GM04504 (cell line): ENCODE measurements at places on chromosomes 3 and 15.

GRCh38 chr3:71703797-71704196 lies 21.4 kb downstream of the EIF4E3 start:
- DNase-seq = no peak

GRCh38 chr15:47496343-47497185 lies 220.7 kb upstream of the SEMA6D start:
- DNase-seq = no peak

- no peak for DNase-seq
These were observed 702.2 kb downstream of the NLGN1 start for GRCh38 chr3:174099724-174100123.

DNA sequence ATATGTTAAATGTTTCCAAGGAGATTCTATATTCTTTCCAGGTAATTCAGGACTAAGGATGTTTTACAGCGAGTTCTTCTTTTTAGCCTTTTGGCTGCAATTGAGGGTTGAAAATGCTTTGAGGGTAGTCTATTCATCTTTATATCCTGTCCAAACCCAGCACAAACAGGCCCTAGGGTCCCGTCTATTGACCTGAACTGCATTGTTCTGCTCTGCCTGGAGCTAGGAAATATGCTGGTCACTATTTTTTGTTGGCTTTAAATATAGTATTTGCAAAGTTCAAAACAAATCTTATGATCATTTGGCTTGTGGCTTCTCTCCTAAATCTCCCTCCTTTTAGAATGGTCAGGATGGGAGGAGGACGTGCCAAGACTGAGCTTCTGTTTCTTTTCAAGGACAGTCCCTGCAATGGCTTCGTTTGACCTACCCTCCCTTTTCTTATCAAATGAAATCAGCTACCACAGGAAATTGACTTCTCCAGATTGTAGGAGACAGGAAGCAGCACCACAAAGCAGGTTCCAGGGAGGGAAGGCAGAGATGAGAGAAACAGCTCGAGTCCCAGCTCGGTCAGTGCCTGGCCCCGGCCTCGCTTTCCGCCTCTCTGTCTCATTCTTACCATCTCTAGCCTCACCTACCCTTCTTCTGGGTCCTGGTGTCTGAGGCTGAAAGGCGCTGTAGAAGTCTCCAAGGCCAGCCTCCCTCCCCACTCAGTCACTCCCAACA lies 27.6 kb upstream of the NRROS start:
- DNase-seq = no peak

DNA sequence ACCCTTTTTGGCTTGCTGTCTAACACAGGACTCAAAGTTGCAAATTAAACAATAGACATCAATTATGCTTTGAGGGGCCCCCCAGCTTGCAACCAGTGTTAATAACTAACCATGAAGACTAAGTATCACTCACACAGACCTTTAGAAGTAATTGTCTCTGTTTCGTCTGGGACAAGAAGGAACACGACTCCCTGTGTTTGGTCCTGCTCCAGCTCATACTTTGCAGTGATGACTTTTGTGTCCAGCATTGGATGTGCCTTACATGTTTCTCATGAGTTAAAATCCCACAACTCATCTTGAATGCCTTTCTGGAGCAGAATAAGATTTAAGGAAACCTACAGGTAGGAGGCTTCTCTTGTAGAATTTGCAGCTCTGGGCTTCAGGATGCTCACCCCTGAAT lies 53.1 kb downstream of the GMNC start:
- no peak for DNase-seq

- no peak for DNase-seq
These were observed 1.4 kb downstream of the SLTM start for GRCh38 chr15:58931987-58932588.

DNA sequence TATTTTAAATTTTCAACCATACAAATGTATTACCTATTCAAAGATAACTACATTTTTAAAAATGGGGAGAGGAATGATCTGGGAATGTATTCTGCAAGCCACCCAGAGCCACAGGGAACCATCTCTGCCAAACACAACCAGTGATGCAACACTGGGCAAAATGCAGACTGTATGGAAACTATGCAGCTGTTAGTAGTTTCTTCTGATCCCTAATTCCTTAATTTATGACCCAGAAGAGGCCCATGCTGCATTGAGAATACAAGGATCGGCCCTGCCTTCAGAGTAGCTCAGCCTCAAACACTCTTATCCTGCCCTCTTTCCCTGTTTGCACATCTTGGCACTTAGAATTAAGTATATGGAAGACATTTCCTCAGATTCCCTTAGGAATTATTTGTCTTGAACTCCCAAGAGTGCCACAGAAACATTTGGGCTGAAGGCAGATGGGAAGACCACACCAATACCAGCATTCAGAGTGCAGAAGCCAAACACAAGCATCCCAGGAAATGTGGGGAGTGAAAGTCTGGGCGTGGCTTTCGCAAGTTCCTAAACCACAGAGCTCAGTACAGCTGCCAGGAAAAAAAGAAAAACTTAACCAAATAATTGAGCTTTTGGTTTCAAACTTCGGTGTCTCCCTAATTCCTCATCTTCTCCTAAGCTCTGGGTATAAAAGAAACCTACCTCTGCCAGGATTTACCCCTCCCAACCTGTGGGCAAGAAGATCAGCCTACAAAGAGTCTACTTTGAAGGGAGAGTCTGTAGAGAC lies 5.3 kb downstream of the SNUPN start:
- DNase-seq = peak; percentile 35

- DNase-seq = no peak
These were observed 18.4 kb downstream of the CYFIP1 start for GRCh38 chr15:22961762-22962161.

GRCh38 chr3:50269977-50270413 lies 1.0 kb downstream of the SEMA3B start:
- DNase-seq = no peak

- DNase-seq = no peak
These were observed 41.4 kb upstream of the SLC41A3 start for GRCh38 chr3:126125341-126125740.

DNA sequence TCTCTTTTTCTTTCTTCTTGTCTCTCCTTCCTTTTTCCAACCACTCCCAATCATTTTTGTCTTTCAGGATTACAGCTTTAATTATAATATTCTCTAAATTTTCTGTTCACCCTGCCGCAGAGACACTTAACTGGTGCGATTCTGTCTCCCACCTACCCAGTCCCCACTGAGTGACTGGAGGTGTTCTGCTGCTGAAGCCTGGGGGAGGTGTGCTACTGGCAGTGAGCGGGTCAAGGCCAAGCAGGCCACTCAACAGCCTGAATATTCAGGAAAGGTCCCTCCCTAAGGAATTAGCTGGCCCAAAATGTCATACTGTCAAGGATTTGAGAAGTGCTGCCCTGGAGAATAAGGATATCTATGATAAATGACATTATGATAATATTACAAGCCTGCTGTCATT lies 126.5 kb downstream of the GABRG3 start:
- DNase-seq = no peak

DNA sequence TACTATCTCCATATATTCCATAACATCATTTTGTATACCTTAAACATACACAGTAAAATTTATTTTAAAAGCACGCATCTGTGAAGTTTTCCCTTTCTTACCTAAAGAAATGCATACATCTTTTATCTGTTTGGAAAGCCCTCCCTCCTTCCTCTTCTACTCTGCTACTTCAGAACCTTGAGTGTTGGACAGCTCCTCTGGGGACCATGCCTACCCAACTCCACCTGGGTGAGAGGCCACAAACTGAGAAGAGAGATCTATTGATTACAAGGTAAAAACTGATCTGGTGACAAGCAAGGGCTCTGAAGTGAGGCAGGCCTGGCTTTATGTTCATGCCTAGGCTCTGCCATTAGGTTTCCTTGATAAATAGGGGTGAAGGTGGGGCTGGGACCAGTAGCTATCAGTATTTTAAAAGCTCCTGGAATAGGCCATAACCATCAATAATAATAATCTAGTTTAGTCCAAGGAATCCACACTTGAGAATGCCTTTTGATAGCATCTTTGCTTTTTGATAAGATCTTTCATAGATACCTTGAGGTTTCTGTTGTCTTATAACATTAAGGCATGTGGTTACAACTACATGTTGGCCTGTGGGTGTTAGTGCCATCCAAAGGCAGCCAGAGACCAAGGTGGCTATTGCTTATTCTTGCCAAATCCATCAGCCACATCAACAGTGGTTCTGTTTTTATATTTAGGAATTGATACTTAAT lies 148.8 kb downstream of the KCNMB2 start:
- DNase-seq = no peak

DNA sequence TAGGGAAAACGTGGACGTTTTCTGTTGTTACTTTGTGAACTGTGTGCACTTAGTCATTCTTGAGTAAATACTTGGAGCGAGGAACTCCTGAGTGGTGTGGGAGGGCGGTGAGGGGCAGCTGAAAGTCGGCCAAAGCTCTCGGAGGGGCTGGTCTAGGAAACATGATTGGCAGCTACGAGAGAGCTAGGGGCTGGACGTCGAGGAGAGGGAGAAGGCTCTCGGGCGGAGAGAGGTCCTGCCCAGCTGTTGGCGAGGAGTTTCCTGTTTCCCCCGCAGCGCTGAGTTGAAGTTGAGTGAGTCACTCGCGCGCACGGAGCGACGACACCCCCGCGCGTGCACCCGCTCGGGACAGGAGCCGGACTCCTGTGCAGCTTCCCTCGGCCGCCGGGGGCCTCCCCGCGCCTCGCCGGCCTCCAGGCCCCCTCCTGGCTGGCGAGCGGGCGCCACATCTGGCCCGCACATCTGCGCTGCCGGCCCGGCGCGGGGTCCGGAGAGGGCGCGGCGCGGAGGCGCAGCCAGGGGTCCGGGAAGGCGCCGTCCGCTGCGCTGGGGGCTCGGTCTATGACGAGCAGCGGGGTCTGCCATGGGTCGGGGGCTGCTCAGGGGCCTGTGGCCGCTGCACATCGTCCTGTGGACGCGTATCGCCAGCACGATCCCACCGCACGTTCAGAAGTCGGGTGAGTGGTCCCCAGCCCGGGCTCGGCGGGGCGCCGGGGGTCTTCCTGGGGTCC lies at the start of gene TGFBR2:
Gene TGFBR2, plus strand, starts transcription at position 301 of the 731 bp plus-strand sequence. Its CDS starts 283 bp downstream, at position 584.
- peak; percentile 95 for DNase-seq

- no peak for DNase-seq
These were observed 118.0 kb downstream of the FBN1 start for GRCh38 chr15:48527517-48527916.

DNA sequence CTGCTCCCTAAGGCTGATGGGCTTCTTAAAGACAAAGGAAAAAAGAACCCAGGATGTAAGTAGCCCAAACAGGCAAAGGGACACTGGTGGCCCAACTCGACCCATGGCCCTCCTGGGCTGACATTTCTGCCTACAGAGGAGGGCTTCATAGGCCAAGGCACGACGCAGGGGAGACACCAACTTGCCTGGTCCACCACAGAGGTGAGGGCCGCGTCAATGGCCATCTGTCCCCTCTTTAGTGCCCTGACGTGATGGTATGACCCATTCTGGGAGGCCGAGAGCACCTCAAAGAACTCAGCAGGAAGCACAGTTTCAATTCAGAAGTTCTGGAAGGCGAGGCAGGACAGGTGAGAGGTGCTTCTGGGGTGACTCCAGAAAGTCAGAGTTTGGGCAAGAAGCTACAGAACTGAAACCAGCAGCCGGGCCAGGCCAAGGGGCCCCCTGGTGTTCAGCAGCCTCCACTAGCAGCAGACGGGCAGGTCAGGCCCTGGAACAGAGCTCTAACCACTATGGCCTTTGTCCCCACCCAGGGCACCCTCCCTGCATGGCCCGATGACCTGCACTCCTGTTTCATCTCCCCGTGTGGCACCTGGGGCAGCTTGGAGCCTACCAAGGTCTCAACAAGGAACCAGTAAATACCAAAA lies 45.1 kb downstream of the HMCES start:
- no peak for DNase-seq

GRCh38 chr3:88188436-88188835 lies 38.7 kb downstream of the C3orf38 start:
- no peak for DNase-seq

- DNase-seq = no peak
These were observed 19.9 kb downstream of the PLA2G4F start for GRCh38 chr15:42136513-42136912.

DNA sequence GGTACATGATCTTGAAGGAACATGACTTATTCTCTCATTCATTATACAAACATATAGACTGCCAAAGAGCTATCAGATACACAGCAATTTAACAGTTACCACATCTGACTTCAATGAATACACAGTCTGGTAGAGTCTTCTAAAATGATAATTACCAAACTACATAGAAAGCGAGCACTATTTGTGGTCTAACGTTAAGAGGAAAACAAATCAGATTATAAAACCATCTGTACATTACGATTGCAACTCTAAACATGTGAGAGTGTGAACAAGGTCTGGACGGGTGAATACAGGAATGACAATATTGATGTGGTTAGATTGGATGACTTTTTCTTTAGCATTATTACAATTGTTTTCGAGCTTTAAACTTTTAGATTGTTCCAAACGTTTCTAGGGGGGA lies 16.3 kb downstream of the CX3CR1 start:
- no peak for DNase-seq

DNA sequence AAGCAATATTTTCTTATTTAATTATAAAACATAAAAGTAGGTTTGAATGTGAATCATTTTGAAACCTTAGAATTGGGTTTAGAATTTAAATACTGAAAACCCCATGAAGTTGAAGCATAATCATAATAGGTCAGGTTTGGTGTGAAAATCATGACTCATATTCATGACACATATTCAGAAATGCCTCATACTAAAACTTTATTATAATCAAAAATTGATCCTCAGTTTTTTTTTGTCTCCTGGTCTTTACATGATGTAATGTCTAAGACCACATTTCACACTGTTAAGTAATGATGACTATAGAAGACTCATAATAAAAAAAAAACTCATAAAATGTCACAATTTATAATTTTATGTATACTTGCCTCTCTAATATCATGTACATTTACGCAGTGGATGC lies 190.4 kb downstream of the FOXP1 start:
- no peak for DNase-seq

GRCh38 chr15:70343961-70344621 lies 246.4 kb upstream of the TLE3 start:
- DNase-seq = no peak

GRCh38 chr3:189903562-189904250 lies 217.0 kb downstream of the P3H2 start:
- DNase-seq = no peak

GRCh38 chr3:132783152-132783551 lies 60.9 kb upstream of the NPHP3 start:
- no peak for DNase-seq

GRCh38 chr3:134526319-134526718 lies 40.5 kb downstream of the CEP63 start:
- DNase-seq = no peak

DNA sequence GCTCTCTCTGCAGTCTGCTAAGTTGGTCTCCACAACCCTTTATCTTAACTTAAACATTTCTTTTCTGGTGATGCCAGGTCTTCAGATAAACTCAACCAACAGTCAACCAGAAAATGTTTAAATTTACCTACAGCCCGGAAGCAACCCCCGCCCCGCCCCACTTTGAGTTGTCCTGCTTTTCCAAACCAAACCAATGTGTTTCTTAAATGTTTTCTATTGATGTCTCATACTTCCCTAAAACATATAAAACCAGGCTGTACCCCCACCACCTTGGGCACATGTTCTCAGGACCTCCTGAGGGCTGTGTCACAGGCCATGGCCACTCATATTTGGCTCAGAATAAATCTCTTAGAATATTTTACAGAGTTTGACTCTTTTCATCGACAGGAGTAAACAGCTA lies 13.2 kb upstream of the GPR160 start:
- DNase-seq = no peak

GRCh38 chr3:139346771-139347170 lies 3.0 kb downstream of the MRPS22 start:
- no peak for DNase-seq

- no peak for DNase-seq
These were observed 32.7 kb downstream of the HDGFL3 start for GRCh38 chr15:83174891-83175290.

GRCh38 chr15:78923015-78923414 lies 21.8 kb downstream of the CTSH start:
- no peak for DNase-seq

GRCh38 chr3:53303549-53303948 lies 43.8 kb downstream of the DCP1A start:
- no peak for DNase-seq
